CD4-positive, alpha-beta T cell treated with Interleukin-21 for 1 hour (primary cell): ENCODE measurements at places on chromosomes 2 and 18.

GRCh38 chr18:63260380-63260754 is 59.2 kb downstream of the BCL2 start:
- no peak for DNase-seq

DNA sequence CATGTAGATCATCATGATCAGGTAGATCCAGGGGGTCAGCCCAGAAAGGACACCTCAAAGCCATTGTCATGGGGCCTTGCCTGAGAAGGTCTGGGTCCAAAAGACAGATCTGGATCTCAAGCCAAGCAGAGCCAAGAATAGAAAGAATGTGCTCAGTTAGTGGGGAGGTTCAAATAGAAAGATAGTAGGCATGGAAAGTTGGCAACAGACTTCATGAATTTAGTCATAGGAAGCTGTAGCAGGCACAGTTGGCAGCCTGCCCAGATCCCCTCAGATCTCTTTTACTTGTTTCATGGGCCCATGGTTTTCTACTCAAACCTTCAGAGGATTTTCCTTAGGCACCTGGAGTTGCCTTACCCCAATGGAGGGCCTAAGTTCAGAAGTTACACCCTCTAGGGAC is 767.0 kb downstream of the SLC4A3 start:
- no peak for DNase-seq

DNA sequence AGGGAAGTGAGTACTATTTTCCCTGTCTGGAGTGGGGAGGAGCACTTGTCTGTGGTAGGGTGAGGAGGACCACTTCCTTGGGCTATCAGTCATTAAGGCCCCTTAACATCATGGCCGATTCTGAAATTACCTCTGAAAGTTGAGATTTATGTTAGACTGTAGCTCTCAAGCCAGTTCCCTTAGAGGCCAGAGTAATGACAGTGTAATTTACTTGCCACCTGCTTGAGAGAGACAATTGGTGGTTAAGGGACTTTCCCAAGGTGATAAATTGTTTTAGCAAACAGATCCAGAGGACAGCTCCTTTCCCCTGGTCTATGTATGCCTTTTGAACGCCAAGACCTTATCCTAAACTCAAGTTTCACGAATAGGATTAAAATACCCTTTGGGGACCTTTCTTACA is 56.1 kb downstream of the NEDD4L start:
- no peak for DNase-seq

- DNase-seq: no peak
These were observed 117.6 kb upstream of the OTOS start for GRCh38 chr2:240257940-240258580.

- DNase-seq: no peak
These were observed 2.8 kb upstream of the BOK start for GRCh38 chr2:241555711-241556110.

DNA sequence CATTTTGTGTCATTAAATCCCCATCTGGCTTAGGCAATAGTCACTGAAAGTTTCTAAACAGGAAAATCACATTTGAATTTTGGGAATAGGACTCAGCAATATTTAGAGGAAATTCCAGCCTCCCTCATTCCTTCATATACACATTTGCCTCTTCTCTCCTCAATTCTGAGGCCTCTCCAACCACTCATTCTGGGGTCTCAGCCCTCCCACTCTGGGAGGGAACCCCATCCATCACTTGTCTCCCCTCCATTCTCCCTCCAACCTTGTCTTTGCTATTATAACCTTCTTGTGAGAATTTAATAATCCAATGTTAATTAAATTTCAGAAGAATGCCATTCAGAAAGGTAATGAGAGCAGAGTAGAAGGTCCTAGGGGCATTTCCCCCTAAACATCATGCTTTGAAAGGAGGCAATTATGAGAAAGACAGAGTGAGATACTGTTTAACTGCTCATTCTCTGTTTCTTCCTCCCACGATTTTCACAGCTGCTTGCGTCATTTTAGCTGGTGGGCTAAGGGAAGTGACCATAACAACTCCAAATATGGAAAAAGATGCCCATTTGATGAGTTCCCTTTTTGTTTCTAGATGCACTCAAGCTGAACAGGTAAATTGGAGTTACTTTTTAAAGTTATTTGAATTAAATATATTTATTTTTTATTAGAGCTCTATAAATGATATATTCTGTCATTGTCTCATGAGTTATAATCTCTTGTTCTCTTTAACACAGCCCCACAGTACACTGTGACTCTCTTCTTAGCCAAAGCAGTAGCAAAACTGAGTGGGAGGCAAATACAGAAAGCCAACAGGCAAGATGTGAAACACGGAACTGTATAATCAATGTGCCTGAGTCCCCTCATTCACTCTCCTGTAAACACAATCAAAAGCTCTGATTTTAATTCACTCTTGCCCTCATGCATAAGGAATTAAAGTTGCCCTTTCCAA is 135.1 kb downstream of the DLGAP1 start:
- no peak for DNase-seq
